ENCODE measurements at places on chromosomes 11 and 22.

GRCh38 chr11:83663446-83663845 lies 377.3 kb upstream of the CCDC90B start:
- DNase-seq: no peak

DNA sequence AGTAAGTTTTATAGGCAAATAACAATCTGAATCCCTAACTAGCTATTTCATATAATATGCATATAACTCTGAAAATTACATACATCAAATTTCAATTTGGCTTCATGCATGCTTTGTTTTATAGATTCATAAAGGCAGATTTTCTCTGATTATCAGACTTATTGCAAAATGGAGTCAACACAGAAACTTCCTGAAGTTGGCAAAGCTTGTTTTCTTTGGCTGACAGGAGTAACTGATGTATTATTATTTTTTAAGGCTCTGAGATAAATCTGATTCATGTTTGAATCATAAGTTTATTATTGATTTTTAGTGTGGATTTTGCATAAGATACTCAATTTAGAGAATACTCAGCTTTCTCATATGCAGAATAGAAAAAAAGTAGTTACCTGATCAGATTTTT lies 356.3 kb upstream of the CCDC90B start:
- peak; percentile 23 for DNase-seq

DNA sequence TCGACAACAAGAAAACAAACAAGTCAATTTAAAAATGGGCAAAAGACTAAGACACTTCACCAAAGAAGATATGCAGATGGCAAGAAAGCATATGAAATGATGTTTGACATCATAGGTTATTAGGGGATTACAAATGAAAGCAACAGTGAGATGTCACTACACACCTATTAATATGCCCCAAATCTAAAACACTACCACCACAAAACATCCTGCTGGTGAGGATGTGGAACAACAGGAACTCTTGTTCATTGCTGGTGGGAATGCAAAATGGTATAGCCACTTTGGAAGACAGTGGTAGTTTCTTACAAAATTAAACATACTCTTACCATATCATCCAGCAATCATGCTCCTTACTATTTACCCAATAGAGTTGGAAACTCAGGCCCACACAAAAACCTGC lies 29.0 kb downstream of the PRRG4 start:
- DNase-seq: no peak

GRCh38 chr22:46352691-46353386 lies 17.3 kb downstream of the TRMU start:
- no peak for DNase-seq

DNA sequence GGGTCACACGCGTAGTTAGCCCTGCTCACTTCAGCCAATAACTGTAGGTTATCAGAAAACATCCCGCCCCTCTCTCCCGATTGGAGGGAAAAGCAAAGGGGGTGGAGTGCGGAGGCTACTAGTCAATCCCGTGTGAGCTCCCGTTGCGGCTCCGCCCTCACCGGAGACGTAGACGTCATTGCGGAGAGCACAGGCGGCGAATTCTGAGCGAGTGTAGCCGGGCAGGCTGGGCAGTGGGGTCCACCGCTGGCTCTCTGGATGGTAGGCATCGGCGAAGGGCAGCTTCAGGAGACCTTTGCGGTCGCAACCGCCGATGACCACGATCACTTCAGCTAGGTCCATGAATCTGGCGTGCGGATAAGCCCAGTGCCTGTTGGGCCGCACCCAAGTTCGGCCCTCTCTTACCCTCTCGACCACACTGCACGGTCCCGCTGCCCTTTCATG lies 4.7 kb downstream of the KLHL35 start:
- peak; percentile 74 for DNase-seq

Data from stromal cell of bone marrow (primary cell).